ENCODE measurements at places on chromosomes 6 and 20.

- DNase-seq, result no peak
These were observed 276.2 kb downstream of the PHACTR1 start for GRCh38 chr6:12992770-12993169.

DNA sequence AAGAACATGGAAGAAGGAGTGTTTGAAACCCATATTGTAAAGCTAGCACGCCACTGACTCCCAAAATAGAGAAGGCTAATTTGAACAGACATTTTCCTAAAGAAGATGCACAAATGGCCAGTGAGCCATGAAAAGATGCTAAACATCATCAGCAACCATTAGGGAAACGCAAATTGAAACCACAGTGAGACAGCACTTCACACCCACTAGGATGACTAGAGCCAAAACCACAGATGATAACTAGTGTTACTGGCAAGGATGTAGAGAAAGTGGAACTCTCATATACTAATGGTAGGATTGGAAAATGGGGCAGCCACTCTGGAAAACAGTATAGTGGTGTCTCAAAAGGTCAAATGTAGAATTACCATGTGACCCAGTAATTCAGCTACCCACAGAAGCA, 58.2 kb downstream of the BMP7 start:
- peak; percentile 10 for DNase-seq

- no peak for DNase-seq
These were observed 14.6 kb downstream of the TJAP1 start for GRCh38 chr6:43491750-43492661.

DNA sequence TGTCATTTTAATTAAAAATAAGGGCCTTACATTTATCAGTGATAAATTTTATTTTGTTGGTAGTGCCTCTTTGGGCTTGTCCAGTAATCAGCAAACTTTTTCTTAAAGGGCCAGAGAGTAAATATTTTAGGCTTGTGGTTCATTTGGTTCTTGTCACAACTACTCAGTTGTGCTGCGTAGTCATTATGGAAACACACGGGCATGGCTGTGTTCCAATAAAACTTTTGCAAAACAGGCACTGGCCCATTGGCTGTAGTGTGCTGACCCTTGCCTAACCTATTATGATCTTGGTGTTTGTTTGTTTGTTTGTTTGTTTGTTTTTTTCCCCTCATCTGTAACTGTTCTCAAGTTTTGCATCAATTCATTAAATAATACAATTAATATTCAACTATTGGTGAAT, 19.4 kb downstream of the TBPL1 start:
- DNase-seq, result no peak

DNA sequence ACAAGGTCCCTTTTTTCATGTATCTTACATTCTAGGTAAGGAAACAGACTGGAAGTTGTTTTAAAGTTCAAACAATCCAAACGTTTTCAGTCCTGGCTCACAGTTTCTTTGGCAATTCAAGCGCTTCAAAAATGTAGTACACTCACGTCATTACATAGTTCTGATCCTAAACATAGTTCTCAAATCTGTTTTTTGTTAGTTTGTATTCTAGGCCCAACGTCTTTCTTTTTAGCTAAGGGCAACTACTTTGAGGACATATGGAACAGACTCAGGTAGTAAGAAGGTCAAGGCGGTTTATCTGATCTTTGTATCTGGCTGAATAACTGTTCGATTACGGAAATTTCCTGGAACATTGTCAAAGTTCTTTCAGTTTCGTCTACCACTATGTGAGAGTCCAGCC, 36.9 kb upstream of the PLCB4 start:
- no peak for DNase-seq

DNA sequence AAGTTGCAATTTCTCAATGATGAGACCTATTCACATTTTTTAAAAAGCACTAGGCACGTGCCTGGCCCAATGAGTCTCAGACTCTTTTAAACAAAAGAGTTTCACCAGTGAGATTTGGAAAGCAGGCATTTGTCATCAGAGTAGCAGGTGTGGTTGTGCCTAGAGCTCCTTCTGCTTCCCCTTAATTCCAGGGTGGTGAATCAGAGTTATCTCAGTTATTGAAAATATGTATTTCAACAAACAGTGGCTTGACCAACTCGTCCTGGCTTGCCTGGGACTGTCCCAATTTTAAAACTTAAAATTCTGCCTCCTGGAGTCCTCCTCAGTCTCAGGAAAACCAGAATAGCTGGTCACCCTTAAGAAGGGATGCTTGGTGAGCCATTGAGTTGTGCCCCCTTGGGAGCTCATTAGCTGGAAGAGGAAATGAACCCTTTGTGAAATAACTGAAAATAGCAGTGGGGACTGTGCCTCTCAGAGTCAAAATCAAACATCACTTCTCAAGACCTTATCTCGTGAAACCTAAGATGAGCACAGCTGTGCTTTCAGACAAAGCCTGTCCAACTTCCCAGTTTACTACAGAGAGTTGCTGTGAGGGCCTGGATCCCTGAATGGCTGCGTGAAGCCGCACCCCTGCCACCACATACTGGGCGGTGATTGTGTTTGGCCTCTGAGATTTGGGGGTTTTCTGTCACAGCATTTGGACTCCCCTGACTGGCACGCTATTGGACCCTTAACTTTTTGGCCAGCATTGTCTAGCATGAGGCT, 116.3 kb downstream of the ANKRD60 start:
- no peak for DNase-seq

GRCh38 chr6:116139917-116140316, 14.0 kb upstream of the COL10A1 start:
- no peak for DNase-seq

- DNase-seq, result no peak
These were observed 121.9 kb downstream of the MTHFD1L start for GRCh38 chr6:150987371-150987828.

DNA sequence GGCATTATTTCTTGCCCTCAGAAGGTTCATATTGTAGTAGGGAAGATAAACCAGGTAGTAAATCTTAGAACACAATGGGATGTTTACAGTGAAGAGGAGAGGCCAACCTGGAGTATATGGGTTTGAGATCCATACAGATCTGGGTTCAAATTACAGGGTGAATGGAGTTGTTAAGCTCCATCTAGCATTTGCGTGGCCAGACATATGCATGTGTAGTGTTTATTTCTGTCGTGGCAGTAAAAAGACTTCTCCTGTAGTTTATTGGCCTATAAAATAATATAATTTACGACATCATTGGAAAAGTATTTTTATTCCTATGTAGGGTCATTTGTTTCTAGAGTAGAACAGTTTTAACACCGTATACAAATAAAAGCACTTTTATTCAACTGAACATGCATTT, 25.2 kb upstream of the TULP4 start:
- no peak for DNase-seq

DNA sequence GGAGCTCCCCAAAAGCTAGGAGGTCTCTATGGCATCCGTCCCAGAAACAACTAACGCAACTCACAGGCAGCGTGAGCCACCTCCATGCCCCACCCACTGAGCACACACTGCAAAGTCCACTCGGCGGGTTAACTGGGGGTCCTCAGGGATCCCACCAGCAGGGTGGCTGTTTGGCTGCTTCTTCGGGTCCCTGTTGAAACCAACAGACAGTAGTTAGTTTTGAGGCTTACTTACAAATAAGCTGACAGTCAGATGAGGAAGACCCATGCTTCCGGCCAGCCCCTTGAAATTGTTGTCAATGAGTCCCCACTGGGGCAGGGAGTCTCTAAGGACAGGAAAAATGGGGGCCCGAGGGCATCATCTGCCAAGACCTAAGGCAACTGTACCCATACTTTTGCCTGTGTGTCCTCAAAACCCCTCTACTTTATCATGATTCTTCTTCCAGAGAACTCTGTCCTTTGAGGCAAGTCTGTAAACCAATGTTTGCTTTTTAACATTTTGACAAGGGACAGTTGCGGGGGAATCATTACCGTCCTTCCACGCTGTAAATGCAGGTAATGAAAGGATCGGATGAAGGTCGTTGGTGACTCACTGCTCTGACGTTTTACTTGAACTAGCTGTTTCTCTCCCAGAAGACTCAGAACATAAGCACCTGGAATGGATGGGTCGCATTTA, 2.2 kb upstream of the PCK1 start:
- DNase-seq, result no peak

GRCh38 chr20:15166744-15167143, 829.3 kb upstream of the FLRT3 start:
- no peak for DNase-seq

GRCh38 chr20:52830598-52830997, 141.6 kb upstream of the TSHZ2 start:
- DNase-seq, result no peak

- DNase-seq, result no peak
These were observed 14.7 kb downstream of the STK35 start for GRCh38 chr20:2116170-2116940.

- DNase-seq, result no peak
These were observed 56.9 kb upstream of the CD2AP start for GRCh38 chr6:47420394-47421371.

GRCh38 chr6:43421831-43422230, 5.5 kb upstream of the ABCC10 start:
- no peak for DNase-seq
